GM06990 (cell line): ENCODE measurements at places on chromosomes 1 and 21.

- no peak for DNase-seq
Observed at GRCh38 chr1:199976496-199977144, 50.9 kb upstream of the NR5A2 start.

DNA sequence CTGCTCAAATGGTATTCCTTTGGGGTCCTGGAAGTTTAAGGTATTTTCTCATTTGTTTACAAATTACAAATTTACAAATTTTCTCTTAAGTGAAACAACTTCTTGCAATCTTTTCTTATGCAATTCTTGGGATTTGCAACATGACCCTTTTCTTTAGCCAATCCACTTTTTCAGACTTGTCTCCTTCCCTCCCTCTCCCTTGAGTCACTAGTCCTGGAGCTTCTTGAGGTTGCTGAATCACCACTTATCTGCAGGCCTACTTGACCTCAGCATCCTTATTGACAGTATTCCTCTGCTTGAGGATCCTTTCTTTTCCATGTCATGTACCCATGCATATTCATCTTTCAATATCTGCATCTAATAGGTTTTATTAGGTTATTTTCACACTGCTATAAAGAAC lies 302.8 kb upstream of the ADAMTS5 start:
- no peak for DNase-seq

- no peak for DNase-seq
Observed at GRCh38 chr1:242139442-242139841, 140.5 kb upstream of the MAP1LC3C start.

GRCh38 chr1:37354876-37355650 lies 119.3 kb upstream of the ZC3H12A start:
- DNase-seq: no peak

DNA sequence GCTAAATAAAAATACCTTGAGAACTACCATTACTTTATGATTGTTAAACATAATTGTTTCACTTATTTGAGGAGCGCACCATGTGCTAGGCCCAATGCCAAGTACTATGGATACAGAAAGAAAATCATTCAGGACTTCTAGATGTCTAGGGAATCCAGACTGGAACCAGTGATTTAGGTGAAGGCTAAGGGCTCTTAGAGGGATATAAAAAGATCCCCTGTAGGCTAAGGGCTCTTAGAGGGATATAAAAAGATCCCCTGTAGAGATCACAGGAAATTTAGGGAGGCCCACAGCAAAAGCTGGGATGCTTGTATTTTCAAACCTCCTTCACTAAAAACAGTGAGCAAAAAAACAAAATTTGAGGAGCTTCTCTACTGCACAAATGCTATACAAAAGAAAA lies 6.7 kb downstream of the TOR1AIP2 start:
- DNase-seq: no peak

- no peak for DNase-seq
Observed at GRCh38 chr1:201826830-201827229, 2.1 kb upstream of the IPO9 start.

GRCh38 chr1:214280386-214281020 lies 456 bp upstream of the SMYD2 start:
- DNase-seq: peak; percentile 19

- DNase-seq: peak; percentile 83
Observed at GRCh38 chr1:101235696-101236515, 913 bp upstream of the S1PR1 start.

DNA sequence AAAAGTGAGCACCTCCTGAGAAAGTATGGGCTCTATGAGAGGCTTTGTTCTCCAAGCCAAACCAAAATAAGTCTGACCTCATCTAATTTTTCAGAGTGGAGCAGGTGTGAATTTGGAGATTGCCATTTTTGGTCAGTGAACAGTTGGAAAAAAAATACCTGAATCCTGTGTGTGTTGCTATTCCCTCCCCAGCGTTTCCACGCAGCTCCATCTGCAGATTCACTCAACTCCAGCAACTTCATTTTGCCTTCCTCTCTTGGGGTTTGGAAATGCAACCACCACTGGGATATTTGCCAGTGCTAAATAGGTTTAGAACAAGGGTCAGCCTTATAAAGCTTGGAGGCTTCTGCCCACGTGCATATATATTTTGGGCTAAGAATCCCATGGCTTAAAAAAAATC lies 11.2 kb downstream of the CASQ2 start:
- no peak for DNase-seq

DNA sequence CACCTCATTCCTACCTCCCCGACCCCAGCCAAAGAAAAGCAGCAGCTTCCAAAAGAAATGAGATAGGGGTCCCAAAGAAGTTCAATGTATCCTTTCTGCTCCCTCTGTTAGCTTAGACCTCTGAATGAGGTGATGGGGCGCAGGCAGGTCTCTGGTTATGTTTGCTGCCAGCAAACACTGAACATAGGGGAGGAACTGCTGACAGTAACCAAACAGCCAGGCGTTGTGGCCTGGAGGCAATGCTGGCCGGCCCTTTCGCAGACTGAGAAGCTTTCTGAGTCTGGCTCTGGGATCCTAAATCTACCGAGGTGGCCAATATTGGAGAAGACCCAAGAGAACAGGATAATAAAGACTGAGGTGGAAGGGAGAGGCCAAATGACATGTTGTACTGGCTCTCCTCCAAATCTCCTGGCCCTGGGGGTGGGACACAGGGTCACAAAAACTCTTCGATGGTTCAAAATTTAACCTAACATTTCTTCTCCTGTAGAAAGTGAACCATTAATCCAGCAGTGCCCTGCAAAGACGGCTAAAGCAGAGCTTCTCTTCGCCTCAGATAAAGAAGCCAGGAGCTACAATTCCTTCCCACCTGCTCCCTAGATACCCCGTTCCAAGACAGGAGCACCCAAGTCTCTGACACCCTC lies 19.6 kb downstream of the SSR2 start:
- no peak for DNase-seq

DNA sequence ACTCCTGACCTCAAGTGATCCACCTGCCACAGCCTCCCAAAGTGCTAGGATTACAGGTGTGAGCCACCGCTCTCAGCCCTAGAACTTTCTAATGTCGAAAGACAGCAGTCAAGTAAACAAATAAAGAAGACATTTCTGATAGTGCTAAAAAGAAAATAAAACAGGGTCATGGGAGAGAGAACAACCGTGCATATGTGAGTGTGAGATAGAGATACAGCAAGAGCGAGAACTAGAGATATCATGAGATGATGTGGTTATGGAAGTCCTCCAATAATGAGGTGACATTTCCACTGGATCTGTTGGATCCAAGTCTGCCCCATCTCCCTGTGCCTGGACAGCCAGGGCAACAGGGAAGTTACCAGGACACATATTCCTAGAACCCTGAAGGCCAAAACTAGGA lies 4.6 kb upstream of the TENT5B start:
- no peak for DNase-seq

GRCh38 chr1:221308534-221309511 lies 429.6 kb downstream of the HLX start:
- no peak for DNase-seq

GRCh38 chr1:22247527-22248245 lies 104.8 kb upstream of the WNT4 start:
- no peak for DNase-seq

DNA sequence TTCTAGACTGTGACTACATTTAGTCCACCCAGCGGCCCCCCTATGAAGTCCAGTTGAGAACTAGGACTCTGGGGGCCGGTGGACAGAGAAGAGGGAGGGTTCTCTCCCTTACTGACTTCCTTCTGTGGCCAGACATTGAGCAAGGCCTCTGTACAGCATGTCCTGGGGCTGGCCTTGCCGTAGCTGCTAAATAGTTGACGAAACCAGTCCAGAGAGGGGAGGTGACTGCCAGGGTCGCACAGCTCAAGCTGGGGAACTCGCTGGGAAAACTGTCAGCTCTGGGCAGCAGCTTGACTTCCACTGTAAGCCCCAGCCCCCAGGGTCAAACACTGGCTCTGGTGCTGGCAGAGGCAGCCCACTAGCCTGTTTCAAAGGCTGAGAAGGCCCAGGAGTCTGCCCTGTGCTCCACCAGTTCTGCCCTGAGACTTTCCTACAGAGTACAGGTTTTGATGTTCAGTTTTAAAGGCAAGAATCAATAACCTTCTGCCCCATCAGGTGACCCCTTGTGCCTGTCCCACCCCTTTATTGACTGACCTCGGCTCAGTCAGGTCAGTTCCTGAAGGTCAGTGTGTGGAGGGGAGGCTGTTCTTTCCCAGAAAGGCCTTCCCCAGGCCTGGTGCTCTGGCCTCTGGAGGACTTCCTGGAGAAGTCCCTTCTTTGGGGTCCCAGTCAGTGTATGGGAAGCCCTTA lies 14.1 kb downstream of the PCSK9 start:
- no peak for DNase-seq

DNA sequence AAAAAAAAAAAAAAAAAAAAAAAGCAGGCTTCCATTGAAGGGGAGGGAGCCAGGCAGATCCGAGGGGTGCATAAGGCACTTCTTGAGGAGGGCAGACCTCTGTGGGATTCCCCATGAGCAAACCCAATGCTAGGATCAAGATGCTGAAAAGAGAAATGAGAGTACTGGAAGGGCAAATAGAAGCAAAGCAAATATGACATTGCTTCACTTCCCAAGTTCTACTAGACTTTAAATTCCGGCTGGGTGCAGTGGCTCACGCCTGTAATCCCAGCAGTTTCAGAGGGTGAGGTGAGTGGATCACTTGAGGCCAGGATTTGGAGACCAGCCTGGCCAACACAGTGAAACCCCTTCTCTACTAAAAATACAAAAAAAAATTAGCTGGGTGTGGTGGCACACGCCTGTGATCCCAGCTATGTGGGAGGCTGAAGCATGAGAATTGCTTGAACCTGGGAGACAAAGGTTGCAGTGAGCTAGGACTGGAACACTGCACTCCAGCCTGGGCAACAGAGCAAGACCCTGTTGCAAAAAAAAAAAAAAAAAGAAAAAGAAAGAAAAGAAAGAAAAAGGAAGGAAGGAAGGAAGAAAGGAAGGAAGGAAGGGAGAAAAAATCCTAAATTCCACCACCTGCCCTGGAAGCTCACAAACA lies 23.1 kb upstream of the PALMD start:
- no peak for DNase-seq

DNA sequence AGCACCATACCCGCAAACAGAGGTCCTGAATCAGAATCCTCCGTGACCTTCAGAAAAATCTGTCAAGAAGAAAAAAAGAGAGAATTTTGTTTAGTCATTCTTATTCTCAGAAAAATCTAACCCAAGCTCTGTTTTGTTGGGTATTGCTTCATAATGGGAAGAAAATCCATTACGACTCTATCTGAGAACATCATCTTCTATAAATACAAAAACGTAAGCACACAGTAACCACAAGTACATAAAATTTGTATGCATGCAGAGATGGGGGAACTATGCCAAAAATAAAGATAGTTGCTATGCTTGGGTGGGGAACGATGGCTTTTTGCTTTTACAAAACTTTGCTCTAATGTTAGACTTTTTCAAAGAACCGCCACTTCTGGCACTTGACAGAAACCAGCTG lies 84.2 kb downstream of the ABCA4 start:
- DNase-seq: no peak

DNA sequence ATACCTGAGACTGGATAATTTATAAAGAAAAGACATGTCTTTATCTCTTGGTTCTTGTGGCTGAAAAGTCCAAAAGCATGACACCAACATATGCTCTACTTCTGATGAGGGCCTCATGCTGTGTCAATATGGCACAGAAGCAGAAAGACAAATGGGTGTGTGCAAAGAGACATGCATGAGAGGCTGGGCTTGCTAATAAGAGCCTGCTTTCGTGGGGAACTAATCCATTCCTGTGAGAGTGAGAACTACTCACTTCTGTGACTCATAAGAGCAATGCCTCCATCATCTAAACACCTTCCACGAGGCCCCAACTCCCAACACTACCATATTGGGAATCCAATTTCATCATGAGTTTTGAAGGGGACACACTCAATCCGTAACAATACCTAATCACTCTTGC lies 340.0 kb upstream of the DUSP10 start:
- no peak for DNase-seq

GRCh38 chr1:87150143-87150542 lies 178.5 kb upstream of the LMO4 start:
- no peak for DNase-seq

- DNase-seq: no peak
Observed at GRCh38 chr1:195188821-195189220, 1419.4 kb downstream of the KCNT2 start.

- DNase-seq: no peak
Observed at GRCh38 chr1:31180338-31180737, 59.3 kb downstream of the NKAIN1 start.

- DNase-seq: no peak
Observed at GRCh38 chr1:34155860-34156259, 9.2 kb downstream of the CSMD2 start.

- no peak for DNase-seq
Observed at GRCh38 chr1:91724231-91724630, 161.7 kb downstream of the TGFBR3 start.

DNA sequence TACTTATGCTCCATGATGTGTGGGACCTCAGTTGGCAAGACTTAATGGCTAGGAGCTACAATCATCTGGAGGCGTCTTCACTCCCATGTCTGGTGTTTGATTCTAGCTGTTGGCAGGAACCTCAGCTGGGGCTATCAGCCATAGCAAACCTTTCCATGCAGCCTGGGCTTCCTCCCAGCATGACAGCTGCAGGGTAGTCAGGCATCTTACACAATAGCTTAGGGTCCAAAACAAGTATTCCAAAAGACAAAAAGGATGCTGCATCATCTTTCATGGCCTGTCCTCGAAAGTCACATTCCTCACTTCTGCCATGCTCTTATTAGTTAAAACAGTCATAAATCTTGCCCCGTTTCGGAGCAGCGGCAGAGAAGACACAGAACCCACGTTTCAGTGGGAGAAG lies 90.9 kb downstream of the LRRC8C start:
- no peak for DNase-seq

DNA sequence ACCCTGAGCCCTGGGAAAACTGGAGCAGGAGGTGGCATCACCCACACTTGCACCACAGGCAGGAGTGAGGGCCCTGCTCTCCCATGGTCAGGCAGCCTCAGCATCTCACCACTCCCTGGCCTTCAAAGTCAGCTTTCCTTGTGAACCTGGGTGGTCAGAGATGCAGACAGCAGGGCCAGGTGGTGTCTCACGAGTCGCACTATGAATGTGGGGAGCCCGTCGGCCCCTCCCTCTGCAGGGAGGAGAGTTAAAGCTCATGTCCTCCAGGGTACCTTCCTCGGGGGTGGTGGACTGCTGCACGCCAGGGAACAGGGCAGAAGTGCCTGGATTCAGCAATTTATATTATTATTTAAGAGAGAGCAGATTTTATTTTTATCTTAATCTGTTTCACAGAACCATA lies 24.1 kb downstream of the ABCG1 start:
- no peak for DNase-seq

- DNase-seq: no peak
Observed at GRCh38 chr21:29315131-29315749, 16.5 kb downstream of the BACH1 start.

GRCh38 chr1:78617615-78618026 lies 2.6 kb upstream of the IFI44L start:
- DNase-seq: peak; percentile 55
